NCI-H82 (cell line): ENCODE measurements at places on chromosomes 16 and 17.

GRCh38 chr16:14496786-14497185 is 133.3 kb downstream of the PARN start:
- no peak for DNase-seq

GRCh38 chr17:38656959-38657823 is 17.6 kb downstream of the EPOP start:
- DNase-seq, result no peak

DNA sequence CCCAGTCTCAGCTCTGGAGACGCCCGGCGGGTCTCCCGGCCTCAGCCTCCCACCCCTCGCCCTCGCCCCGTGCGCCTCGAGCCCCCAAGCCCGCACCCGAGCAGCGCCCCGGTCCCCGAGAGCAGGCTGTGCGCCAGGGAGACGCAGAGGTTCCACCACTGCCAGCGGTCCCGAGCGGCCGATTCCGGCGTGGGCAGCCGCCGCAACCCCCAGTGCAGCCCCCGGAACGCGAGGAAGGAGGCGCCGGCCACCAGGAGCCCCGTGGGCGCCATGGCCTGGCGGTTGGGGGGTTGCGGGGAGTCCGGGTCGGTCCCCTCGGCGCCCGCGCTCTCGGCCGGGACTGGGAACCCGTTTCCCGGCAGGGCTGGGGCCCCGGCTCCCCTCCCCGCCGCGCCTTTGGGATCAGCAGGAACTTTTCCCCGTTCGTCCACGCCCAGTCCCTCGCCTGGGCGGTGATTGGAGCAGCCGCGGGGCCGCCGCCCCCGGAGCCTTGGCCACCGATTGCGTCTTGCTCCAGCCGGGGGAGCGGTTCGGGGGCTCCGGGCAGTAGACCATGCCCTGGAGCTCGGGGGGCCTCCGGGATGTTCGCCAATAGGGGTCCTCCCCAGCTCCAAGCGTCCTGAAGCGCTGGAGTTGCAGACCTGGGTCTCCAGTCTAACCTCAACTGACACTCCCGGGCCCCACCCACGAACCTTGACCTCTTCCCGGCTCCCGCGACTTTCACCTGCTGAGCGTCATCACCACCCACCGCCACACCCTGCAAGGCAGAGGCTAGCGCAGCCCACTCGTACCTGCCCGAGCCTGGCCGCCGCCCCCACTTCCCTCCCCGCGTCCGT is at the start of gene TLCD2:
TLCD2 (minus strand) TSS at position 407 of the 836 bp plus-strand sequence; CDS start at position 272, 135 bp downstream.
- peak; percentile 80 for DNase-seq

DNA sequence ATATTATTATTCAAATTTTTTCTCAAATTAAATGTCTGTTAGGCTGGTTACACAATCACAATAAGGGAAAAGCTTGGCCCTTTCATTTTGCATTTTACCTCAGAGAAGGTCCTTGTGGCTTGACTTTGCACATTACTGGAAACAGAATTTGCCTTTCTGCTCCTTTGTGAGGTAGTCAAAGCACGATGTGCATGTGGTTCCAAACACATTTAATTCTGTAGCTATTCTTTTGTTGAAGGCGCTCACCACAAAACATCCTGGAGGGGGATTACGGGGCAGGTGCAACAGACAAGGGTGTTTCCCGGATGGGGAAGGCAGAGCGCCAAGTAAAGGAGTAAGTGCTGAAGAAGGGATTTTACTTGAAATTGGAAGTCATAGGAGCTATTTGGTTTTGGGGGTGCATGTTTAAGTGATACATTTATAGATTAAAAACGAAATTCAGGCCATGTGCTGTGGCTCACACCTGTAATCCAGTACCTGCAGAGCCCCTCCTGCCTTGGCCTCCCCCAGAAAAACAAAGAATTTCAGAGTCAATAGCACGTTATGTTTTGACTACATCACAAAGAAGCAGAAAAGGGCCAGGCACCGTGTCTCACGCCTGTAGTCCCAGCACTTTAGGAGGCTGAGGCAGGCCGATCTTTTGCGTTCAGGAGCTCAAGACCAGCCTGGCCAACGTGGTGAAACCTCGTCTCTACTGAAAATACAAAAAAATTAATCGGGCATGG is 31.2 kb upstream of the TENT4B start:
- DNase-seq, result no peak

DNA sequence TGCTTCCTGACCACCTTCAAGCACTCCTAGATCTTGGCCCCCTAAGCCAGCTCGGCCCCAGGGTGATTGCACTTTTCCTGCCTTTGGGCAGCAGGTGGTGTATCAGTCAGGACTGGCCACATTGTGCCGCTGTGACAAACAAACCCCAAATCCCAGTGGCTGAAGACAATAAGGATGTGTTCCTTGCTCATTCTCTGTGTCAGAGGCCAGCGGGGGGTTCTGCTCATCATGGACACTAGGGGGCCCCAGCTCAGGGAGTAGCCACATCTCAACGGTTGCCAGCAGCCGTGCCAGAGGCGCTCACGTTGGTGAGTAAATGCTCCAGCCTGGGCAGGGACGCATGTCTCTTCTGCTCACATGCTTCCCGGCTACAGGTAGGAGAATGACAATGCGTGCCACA is 60.4 kb downstream of the ZDHHC7 start:
- DNase-seq, result peak; percentile 64

DNA sequence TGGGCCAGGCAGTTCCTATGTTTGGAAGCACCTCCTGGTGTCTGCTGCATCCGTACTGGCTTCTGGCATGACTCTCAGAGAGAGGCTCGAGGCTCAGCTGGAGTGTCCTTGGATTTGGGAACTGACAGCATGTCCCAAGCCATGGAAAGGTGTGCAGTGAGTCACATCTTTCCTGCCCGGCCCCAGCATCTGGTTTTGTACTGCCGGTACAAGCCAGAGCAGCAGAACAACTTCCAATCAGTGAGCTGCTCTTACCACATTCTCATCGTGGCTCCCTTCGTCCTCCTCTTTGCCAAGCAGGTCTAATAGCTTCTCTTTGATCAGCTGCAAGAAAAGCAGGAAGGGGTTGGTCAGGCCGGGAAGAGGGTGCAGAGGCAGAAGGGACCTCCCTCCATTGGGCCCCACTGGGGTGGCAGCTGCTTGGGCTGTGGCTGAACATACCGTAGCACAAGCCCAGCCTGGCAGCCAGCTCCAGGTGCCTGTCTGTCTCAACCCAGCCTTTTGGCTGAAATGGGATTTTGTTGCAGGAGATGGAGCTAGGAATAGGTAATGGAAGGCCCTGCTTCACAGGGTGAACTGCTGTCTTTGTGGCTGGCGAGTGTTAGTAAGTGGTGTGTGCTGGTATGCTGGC is 24.2 kb downstream of the SPACA3 start:
- no peak for DNase-seq

- no peak for DNase-seq
These were observed 16.0 kb downstream of the CENPX start for GRCh38 chr17:82006468-82007227.

GRCh38 chr16:22232277-22233036 is 26.4 kb downstream of the EEF2K start:
- DNase-seq, result no peak

- peak; percentile 37 for DNase-seq
These were observed 158.6 kb upstream of the CDH8 start for GRCh38 chr16:62194828-62195227.

- DNase-seq, result no peak
These were observed 32.6 kb upstream of the CDH15 start for GRCh38 chr16:89138843-89139520.

GRCh38 chr17:79086609-79087427 is 12.2 kb downstream of the ENGASE start:
- no peak for DNase-seq

- DNase-seq, result peak; percentile 27
These were observed 10.1 kb downstream of the TEKT5 start for GRCh38 chr16:10684511-10685151.

DNA sequence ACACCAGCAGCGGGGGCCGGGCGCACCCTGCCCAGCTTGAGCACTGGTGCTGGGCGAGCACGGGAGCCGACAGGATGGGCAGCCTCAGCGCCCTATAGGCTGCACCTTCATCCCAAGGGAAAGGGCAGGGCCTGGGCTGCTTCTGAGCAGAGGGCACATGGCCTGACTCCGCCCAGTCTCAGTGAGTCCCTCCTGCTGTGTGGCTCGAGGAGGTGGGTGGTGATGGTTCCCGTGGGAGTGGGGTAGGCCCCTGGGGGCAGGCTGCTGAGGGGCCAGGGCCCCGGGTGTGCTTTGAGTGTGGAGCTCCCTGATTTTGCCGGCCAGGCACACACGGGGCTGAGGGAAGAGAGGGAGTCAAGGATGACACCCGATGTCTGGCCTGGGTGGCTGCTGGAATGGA is 37.9 kb downstream of the TSC2 start:
- DNase-seq, result peak; percentile 32

- DNase-seq, result no peak
These were observed 171.1 kb downstream of the SALL1 start for GRCh38 chr16:50979806-50980620.

GRCh38 chr17:51455211-51455610 is 194.9 kb downstream of the UTP18 start:
- DNase-seq, result no peak

DNA sequence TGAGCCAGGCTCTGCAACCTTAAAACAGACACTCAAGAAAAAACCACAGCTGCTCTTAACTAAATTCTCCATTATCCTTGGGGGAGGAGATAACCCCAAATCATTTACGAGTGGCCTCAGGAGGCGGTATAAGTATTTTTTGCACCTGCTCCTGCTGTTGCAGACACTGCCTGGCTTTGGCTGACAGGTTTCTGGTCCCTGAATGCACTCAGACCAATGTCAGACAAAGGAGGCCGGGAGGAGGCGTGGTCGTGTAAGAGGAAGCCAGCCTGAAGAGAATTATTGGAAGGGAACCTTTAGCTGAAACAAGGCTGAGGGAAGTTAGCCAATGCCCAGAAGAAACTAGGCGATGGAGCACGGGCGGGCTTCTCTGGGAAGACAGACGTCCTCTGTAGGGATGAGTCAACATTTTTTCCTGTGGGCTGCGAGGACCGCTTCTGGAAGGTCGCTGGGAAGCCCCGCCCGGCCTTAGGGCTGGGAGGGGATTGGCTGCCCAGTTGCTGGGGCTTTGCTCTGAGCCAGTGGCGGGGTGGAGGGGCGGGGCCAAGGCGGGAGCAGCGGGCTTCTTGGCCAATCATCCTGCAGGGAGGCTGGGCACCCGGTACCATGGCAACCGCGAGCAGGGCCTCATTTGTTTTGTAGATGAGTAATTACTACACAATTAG is 82.3 kb downstream of the CCDC182 start:
- DNase-seq, result peak; percentile 98

DNA sequence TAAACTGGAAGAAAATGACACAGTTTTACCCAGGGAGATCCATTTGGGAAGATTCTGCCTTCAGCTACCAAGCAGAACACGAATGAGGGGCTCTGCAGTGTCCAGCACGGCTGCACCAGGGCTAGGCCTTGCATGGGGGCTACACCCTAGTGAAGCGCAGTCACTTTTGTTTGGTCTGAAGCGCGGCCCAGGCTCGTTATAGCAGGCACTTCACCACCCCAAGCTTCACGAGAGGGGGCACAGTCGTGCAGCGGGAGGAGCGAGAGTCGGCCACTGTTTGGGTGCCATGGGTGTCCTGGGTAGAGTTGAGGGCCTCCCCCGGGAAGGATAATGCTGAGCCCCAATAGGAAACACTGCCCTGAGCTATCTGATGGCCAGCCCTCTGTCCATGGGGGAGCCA is 21.6 kb upstream of the IL17C start:
- no peak for DNase-seq

GRCh38 chr17:17896746-17897145 is 60.0 kb upstream of the SREBF1 start:
- no peak for DNase-seq

DNA sequence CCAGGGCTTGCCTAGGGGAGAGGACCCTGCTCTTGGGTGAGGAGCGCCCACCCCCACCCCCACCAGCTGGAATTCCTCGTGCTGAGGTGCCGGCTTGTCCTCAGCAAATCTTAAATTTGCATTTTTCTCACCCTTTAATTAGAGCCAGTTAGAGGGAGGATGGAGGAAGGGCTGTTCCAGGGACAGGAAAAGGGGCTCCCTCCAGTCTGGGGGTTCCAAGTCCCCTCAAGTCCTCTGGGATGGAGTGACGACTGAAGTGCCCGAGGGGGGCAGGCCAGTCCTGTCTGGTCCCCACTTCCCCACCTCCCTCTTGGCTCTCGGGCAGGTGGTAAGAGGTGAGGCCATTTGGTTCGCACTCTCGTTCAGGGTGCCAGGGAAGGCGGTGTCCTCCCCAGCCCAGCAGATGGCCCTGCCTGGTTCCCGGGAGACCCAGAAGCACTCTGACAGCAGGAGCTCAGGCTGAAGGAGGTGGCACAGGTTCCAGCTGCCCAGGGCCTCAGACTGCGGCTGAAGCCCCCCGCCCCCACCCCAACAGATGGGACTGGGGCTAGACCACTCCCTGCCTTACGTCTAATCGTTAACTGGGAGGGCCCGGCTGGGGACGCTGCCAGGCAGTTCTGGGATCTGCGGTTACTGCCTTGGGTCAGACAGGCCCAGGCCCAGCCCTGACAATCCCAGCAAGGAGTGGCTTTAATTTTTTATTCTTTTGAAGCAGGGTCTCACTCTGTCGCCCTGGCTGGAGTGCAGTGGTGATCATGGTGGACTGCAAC is 2.2 kb downstream of the RAB26 start:
- DNase-seq, result peak; percentile 99

DNA sequence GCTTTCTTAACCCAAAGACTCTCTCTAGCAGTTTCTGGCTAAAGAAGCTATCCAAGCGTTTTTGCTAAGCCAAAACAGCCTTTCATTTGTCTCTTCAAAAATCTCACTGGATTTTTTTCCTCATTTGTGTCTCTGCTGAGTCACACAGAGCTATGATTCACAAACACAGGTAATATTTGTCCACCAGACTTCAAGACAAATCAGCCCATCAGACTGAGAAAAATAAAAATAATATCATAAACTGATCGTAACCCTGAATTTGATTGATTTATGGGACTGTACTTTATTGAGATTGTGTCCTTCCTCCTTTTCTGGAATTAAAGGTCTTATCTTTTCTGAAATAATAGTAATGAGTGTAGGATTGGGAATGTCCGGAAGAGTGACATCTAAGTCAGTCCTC is 25.8 kb downstream of the TRIM16 start:
- no peak for DNase-seq

GRCh38 chr17:78168903-78169793 is 767 bp downstream of the SYNGR2 start:
- peak; percentile 68 for DNase-seq

- no peak for DNase-seq
These were observed 56.1 kb upstream of the TOX3 start for GRCh38 chr16:52603015-52603414.

GRCh38 chr16:11948819-11949218 is 7.0 kb upstream of the NPIPB2 start:
- no peak for DNase-seq

- DNase-seq, result peak; percentile 94
These were observed 1.5 kb upstream of the NPTX1 start for GRCh38 chr17:80477647-80478478.

GRCh38 chr17:62626719-62627218 is 701 bp upstream of the MRC2 start:
- peak; percentile 38 for DNase-seq

- DNase-seq, result no peak
These were observed 76.3 kb downstream of the USP31 start for GRCh38 chr16:23072769-23073549.
